A673 (cell line): ENCODE measurements at places on chromosomes 16 and 17. TPM values are rescaled to one million over a fixed set of nuclear protein-coding genes. Genes with fewer than 3 reads are reported as not detected.
A peak's percentile ranks its signal among the peaks of the same experiment; 100 is the strongest.

- DNase-seq: no peak
Measured at GRCh38 chr17:48628649-48629410, 2.7 kb upstream of the HOXB9 start.

DNA sequence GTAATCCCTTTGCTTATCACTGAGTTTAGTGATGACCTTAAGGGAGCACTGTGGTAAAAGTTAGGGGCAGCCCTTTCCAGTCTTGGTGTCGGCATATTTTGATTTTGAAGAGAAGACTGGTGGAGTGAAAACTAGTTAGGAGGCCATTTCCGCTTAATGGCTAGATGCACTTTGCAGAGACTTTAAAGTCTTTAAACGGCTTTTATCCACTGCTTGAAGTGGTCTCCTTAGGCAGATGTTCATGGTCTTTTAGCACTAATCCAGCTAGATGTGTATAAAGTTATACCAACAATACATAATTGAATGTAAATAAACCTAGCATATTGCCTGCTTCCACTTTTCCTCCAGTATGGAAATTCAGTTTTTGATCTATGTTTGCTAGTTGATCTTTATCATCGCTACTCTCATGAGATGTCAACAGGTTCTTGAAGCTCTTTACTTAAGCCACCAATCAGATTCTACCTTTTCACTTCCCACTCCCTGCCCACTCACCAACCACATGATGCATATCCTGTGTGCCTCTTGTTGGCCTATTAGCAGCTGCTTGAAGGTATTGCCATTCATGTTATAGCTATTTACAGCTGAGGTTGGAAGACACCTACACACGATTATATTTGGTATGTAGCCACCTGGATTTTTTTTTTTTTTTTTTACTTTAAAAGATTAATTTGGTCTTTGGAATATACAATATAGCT, 132.0 kb downstream of the NLK start:
- no peak for DNase-seq

GRCh38 chr16:87802670-87803069, 36.9 kb upstream of the KLHDC4 start:
- no peak for DNase-seq

GRCh38 chr17:64146418-64147109, 16.6 kb upstream of the ERN1 start:
- DNase-seq: peak; percentile 62

Gene KRTAP3-1
- not detected in 2 replicates for total RNA-seq

Gene MT1A
- not detected in 2 replicates for total RNA-seq

Gene TBC1D3B
- total RNA-seq: 5.0 and 5.1 TPM in 2 replicates
